ENCODE measurements at places on chromosomes 13 and 19.

GRCh38 chr13:46901721-46902120 is 4.9 kb upstream of the HTR2A start:
- DNase-seq, result no peak

DNA sequence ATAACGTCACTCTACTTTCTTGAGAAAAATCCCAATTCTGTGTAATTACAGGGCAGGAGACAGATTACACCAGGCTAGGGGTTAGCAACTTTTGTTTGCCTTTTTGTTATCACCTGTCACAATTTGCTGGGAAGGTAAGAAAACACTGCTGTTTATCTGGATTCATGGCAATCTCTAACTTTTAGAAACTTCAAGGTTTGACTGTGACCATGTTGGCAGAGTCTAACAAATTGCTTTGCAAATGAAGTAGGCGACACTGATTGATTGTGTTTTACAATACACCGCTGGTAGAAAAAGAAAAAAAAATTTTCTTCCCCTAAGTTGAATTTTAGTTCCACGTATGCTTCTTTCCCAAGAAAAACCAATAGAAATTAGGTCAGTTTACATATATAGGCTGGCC is 10.4 kb upstream of the PDX1 start:
- no peak for DNase-seq

GRCh38 chr19:12722566-12723380 is 959 bp downstream of the TNPO2 start:
- peak; percentile 80 for DNase-seq

DNA sequence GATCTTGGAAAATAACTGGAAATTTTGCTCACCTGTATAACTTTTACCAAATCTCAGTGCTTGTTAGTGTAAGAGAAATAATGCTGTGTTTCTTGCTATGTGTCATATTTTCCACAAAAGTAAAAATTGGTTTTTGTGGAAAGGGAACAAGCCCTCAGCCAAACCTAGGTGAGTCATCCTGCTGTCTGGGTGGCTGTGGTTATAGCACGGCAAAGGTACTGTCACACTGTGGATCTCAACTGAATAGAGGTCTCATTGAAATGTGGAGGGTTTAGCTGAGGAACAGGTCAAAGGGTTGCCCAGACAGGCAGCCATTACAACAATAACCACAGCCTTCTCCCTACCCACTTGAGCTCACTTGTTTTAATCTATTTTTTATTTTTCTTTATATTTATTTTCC is 338.8 kb upstream of the DACH1 start:
- no peak for DNase-seq
